NCI-H1694 (cell line): ENCODE measurements at places on chromosomes 7 and 10.

GRCh38 chr7:122984021-122984420 lies 11.5 kb downstream of the TAS2R16 start:
- no peak for DNase-seq

GRCh38 chr7:142468871-142469665 lies 211.2 kb upstream of the PRSS58 start:
- no peak for DNase-seq

DNA sequence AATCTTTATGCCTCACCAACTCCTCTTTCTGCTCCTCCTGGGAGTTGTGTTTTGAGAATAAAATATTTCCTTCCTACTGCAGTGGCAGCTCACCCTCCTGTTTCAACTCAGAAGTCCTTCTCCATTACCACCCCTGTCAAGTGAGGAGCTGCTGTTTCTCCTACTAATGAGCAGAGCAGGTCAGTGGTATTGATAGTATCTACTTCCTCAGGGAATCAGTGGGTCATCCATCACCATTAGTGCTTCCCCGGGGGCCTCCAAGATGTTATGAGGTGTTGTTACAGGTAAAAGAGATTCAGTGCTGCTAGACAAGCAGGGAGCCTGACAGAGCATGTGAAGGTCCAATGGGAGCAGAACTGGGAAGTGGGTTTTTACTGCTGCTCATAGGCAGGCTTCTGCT lies 795.2 kb downstream of the REEP3 start:
- no peak for DNase-seq

DNA sequence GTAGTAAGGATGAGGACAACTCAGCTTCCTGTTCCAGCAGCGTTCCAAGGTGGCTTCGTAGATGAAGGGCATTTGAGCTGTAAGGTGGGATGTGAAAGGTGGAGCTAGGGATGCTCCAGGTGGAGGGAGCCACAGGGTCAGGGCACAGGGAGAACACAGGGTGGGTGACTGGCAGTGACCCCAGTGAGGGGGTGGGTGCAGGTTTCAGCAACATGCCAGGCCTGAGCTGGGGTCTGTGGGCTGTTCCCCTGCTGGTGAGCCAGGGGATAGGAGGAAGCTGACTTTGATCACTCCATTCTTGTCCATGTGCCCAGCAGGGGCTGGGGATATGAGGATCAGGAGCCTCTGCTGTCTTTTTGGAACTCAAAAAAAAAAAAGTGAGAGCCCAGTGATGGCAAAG lies 33.2 kb downstream of the CDH23 start:
- no peak for DNase-seq

GRCh38 chr10:71608819-71609768 lies 110.5 kb downstream of the C10orf105 start:
- DNase-seq: peak; percentile 75

GRCh38 chr7:31896925-31897324 lies 173.3 kb downstream of the PDE1C start:
- no peak for DNase-seq

GRCh38 chr10:51905032-51905431 lies 205.6 kb upstream of the CSTF2T start:
- no peak for DNase-seq

GRCh38 chr10:6726924-6727323 lies 146.8 kb upstream of the PRKCQ start:
- DNase-seq: no peak

DNA sequence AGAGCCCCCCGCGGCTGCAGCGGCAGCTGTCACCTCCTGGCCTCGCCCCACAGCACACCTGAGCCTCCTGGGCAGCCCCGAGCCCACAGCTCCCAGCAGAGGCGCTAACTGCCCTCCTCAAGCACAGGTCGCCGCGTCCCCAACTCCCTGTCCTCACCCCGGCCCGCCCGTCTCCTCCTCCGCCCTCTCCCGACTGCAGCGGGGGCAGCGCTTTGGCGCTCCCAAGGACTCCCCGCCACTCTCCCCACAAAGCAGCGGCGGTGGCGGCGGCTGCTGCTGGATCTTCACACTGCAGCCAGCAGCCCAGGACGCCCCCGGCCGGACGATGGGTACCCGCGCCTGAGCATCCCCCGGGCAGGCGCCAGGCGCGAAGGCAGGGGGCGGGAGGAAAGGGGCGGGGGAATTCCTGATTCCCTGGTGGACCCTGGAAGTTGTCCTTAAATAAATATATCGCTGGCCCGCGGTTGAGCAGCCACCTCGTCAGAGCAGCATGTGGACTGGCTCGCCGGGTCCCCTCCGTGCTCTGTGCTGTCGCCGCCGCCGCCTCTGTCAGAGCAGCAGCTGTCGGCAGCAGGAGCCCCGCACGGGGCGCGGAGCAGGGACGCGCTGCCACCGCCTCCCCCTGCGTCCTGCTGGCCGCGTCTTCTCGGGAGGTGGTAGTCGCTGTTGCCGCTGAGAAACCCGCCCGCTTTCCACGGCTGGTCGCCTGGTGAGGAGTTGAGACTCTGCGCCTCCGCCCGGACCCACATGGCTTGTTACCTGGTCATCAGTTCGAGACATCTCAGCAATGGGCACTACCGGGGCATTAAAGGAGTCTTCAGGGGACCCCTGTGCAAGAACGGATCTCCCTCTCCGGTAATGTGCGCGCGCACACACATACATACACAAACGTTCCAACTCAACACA lies at the start of gene ZNF804B:
ZNF804B (plus strand) TSS at position 471 of the 906 bp plus-strand sequence; CDS start at position 748, 277 bp downstream.
- DNase-seq: no peak

DNA sequence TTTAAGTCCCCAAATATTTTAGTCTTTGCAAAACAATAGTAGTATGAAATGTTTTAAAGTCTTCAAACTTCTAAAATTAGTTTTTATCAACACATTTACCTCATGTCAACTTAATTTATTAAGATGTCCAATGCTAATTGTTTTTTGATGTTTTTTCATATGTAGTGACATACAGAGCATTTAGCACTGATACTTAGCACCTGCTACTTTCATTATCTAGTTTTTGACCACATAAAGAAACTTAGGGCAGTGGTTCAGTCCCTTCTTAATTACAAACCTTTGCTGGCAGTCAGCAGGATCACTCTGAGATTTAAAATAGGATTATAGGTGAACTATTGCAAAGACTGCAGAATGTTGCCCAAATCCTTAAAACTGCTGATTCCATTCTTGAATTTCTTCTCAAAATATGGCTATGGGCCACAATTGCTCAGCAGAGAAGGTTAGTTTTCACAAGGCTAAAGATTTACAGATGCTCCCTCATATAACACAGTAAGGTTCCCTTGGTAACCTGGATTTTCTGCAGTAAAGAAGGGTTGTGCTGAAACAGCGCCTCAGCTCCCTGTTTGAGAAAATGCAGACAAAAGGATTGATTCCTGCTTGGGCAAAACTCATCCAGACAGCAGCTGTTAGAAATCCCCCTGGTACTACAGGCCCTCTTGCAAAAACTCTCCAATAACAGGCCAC lies 3.4 kb downstream of the GPR85 start:
- DNase-seq: no peak

GRCh38 chr7:95772298-95772770 lies at the start of gene DYNC1I1:
DYNC1I1 (plus strand) TSS chr7:95772554; CDS start chr7:95804730, 32,176 bp downstream.
- peak; percentile 46 for DNase-seq

DNA sequence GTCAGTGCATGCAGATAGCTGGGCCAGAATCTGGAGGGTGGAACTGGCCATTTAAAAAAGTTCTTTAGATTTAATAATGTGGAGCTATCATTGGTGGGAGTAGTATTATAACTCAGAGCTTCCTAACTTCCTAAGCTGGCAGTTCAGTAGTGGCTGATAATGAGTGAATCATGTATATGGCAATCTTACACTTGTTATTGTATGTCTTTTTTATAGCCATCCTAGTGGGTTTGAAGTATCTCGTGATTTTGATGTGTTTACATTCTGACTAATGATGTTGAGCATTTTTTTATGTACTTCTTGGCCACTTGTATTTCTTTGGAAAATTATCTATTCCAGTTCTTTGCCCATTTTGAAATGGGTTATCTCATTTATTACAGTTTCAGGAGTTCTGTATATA lies 15.4 kb downstream of the TFAM start:
- DNase-seq: no peak

DNA sequence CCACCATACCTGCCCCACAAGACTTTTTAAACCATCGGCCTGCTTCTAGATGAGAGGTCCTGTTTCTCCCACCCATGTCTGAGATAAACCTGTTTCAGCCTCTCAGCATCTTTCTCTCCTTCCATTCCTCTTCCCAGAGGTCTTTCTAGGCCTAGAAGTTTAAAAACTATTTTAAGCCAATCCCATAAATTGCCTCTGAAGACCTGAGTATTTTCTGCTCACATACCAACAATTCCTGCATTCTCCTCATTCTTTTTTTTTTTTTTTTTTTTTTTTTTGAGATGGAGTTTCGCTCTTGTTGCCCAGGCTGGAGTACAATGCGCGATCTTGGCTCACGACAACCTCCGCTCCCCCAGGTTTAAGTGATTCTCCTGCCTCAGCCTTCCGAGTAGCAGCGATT lies 262.9 kb upstream of the AUTS2 start:
- DNase-seq: no peak

- no peak for DNase-seq
Measured at GRCh38 chr10:132205650-132206376, 19.1 kb downstream of the DPYSL4 start.

DNA sequence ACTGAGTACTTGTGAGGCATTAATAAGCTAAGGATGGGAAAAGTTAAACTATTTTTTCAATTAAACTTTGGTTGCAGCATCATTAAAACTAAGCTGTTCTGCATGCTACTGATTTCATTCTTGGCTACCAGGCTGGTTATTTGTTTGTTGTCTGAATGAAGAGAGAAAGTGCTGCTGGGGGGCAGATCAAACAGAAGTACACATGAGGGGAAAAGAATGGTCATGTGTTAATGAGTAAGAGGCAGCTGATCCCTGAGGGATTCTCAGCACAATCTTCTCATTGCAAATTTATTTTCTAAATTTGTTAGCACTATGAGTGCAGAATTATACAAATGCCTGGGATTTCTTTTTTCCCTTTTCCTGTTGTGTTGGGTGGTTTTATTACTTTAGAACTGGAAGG lies 213.2 kb upstream of the HPS1 start:
- no peak for DNase-seq

GRCh38 chr10:54749623-54750022 lies 51.4 kb downstream of the PCDH15 start:
- no peak for DNase-seq

DNA sequence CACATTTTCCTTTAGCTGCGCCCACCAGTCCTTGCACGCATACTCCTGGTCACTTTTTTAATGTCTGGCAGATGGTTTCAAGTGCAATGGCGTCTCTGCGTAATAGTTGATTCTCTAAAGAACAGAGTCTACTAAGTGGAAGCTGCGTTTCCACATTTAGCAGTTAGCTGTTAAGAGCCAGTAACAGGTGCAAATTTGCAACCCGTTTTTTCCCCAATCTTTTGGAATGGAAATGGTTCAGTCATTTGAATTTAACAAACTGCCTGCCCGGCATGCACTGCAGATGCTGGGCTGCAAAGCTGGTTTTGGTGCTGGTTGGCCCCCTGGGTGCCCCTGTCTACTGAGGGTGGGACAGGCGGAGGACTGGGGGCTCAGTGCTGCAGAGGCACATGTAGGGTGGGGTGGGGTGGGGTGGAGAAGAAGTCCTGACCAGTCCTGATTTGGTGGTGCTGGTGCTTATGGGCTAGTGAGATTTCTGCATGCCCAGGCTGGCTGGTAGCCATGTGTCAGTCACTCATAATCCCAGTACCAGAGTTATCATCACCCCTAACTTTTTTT lies 43.9 kb downstream of the CUX1 start:
- no peak for DNase-seq

GRCh38 chr10:14074062-14074884 lies 256.5 kb downstream of the FRMD4A start:
- DNase-seq: peak; percentile 65

- DNase-seq: no peak
Measured at GRCh38 chr10:8039321-8039881, 15.1 kb upstream of the GATA3 start.

GRCh38 chr7:42593860-42594259 lies 318.0 kb downstream of the C7orf25 start:
- DNase-seq: no peak

DNA sequence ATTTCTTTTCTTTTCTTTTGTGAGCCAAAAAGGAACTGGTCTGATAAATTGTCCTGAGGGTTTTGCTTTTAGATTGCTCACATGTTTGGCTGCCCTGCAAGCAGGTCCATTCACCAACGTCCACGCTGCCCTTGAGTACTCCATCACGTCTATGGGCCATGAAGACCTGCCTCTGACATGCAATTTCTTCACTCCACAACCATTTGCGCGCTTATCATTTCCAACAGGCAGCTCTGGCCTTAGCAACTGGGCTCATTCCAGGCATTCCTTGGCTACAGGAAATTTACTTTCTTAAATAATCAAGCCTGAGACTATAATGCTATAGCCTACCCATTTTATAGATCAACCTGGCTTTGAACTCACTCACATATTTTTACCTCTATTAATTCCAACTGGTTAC lies 408.3 kb upstream of the C7orf33 start:
- DNase-seq: no peak

DNA sequence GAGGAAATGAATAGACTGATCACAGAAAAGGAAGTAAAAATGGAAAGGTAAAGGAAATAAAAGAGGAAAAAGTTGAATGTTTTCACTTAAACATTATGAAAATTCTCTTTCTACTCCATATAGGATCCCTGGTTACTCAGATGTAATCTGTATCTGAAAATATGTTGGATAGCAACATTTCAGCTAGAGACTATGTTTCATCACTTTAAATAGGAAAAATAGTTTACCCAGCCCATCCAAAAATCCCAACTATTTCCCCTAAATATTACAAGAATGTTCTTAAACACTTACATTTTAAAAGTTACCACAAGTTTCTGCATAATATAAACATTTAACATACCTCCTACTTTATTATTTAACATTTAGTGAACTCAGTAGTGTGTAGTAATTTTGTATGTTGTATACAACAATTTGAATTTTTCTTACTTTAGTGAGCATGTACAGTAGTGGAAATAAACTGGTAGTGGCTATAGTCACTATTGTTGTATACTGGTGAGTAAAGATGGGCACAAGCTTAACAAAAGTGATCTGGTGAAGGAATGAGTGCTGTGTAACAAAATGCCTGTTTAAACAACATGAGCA lies 27.1 kb downstream of the SLF2 start:
- DNase-seq: no peak

- DNase-seq: no peak
Measured at GRCh38 chr10:130021383-130021950, 57.4 kb upstream of the EBF3 start.

GRCh38 chr10:95395947-95396449 lies 105.2 kb upstream of the PDLIM1 start:
- peak; percentile 51 for DNase-seq

DNA sequence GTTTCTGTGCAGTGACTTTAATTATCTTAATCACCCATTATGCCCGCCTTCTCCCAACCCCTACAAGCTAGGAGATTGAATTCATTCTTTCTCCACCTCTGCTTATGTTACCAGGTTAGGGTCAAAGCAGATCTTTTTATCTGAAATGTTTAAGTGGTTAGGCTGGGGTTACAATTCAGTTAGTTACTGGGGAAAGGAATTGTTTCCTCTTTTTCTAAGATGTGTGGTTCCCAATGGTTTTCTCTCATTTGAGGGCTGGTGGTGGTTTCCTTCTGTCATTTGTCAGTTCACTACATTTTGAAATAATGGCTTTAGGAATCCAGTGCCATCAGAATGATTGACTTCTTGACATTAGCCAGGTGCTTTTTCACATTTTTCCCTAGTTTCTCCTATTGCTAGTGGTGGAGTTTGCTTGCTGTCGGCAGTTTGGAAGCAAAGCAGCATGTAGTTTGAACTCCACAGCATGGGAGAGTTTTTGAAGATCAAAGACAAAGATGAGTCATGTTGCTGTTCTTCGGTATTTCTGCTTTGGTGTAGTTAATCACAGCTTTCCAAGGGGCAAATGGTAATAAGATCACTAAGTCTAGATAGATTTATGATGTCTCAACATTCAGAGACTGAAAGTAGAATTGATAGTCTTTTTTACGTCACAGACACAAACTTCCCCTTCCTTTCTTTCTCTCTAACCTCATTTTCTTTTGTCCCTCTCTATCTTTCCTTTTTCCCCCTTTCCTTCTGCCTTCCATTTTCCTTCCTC lies 168.2 kb downstream of the SND1 start:
- DNase-seq: no peak
